Prostate gland (tissue), 2 donors: ENCODE measurements at places on chromosomes 16 and 17. TPM values are rescaled to one million over a fixed set of nuclear protein-coding genes. Genes with fewer than 3 reads are reported as not detected.

DNA sequence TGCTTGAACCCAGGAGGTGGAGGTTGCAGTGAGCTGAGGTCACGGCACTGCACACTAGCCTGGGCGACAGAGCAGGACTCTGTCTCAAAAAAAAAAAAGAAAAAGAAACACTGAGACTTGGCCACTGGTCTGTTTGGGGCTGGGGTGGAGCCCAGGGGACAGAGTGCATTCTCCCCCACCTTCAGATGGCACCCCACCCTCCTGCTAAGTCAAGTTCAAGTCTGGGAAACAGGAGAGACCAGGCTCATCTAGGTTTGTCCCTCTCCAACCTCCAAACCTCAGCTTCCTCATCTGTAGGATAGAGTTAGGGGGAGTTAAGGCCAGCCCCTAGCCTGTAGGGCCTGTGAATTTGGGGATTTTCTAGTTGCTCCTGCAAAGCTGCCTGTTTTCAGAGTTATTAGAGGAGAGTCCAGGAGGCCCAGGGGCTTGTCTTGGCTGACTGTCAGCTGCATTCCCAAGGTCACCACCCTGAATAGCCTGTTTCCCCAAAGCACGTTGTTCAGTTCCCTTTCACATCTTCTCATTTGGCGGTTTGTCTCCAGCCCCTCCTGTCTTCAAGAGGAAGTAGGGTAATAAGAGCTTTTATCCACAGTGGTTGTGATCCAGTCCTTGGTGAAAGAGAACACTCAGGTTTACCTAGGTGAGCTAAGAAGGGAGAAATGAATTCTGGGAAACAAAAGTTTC is 2.2 kb downstream of the MT3 start:
- no peak for DNase-seq

DNA sequence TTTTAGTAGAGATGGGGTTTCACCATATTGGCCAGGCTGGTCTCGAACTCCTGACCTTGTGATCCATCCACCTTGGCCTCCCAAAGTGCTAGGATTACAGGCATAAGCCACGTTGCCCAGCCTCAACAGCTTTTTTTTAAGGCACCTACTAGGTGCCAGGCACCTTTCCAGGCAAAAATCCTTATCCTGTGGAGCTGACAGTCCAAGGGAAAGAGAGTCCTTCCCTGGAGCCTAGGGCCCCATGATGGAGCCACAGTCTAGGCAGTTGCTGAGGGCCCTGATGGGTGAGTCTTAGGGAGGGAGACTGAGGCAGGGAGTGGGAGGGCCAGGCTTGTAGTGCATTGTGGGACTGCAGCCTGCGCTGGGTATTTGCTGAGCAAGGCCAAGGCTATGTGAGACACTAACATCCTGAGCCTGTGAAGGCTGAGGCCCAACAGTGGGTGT is 79.6 kb upstream of the TOB1 start:
- DNase-seq: no peak

- DNase-seq: no peak
Observed at GRCh38 chr16:20001856-20002707, 71.6 kb downstream of the GPR139 start.

DNA sequence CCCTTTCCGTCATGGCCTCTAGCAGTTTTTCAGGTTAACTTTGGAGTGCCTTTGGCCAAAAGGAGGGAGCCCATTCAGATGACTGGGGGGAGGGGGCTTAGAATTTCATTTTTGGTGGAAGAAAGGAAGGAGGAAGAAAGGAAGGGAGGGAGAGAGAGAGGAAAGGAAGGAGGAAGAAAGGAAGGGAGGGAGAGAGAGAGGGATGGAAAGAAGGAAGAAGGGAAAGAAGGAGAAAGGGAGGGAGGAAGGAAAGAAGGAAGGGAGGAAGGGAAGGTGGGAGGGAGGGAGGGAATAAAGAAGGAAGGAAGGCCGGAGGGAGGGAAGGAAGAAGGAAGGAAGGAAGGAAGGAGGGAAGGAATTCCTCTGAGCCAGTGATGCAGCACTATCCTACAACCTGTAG is 25.7 kb downstream of the MMP15 start:
- DNase-seq: no peak

DNA sequence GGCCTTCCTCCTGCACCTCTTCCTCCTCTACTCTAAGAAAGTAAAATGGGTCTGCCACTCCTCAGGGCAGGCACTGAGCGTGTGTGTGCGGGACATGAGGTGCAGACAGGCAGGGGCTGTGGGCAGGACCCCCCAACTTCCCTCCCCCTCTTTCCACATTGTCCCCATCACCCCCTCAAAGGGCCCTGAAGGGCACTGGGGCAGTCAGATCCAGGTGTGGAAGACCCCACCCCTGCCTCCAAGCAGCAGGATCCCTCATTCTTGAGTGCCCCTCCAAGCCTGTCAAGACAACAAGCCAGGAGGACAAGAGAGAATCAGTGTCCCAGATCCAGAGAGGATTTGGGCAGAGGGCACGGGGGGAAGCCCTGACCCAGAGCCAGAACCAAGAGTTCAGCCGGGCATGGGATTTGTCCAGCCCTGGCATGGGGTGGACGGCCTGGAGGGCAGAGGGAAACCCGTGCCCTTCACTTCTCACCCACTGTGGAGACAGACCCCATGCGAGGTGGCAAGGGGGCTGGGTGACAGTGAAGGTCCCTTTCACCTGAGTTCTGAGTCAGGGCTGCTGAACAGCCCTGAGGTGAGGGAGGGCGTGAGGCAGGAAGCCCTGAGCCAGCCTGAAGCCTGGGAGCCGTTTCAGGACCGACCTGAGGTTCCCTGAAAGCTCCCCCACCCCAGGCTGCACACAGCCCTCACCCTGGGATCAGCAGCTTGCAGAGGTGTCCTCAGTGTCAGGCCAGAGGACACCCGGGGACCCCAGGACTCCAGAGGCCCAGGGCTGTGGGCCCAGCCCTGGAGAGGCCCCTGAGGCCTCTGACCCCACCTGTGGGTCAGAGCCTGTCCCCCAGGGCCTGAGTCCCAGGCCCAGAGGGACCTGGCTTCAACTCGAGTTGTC is 45.8 kb downstream of the USP22 start:
- no peak for DNase-seq

GRCh38 chr16:85266857-85267256 is 154.6 kb upstream of the CIBAR2 start:
- no peak for DNase-seq

DNA sequence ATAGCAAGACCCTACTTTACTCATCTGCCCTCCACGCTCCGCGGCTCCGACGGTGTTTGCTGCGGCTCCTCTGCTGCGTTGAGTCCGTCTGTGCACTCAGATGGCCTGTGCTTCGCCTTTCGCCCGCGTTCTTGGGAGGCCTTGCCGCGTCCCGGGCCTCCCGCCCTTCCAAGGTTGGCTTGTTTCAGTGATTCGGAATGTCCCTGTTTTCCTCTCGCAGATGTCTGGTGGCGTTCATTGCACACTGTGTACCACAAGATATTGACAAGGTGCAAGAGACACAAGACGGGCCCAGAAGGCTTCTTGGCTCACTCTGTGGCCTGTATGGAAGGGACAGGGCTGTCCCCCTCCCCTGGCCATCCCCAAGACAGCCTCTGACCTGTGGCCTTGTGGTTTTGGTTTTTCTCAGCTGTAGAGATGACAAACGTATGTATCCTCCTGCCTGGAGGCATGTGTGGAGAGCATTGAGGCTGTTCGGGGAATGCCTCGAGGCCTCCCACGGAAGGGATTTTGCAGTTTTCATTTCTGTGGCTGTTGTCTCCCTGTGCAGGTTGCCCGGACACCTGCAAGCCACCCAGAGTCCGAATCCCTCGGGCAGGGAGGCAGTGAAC is 15.4 kb downstream of the MGRN1 start:
- no peak for DNase-seq

GRCh38 chr16:4583906-4584305 is 27.8 kb downstream of the C16orf96 start:
- DNase-seq: no peak

DNA sequence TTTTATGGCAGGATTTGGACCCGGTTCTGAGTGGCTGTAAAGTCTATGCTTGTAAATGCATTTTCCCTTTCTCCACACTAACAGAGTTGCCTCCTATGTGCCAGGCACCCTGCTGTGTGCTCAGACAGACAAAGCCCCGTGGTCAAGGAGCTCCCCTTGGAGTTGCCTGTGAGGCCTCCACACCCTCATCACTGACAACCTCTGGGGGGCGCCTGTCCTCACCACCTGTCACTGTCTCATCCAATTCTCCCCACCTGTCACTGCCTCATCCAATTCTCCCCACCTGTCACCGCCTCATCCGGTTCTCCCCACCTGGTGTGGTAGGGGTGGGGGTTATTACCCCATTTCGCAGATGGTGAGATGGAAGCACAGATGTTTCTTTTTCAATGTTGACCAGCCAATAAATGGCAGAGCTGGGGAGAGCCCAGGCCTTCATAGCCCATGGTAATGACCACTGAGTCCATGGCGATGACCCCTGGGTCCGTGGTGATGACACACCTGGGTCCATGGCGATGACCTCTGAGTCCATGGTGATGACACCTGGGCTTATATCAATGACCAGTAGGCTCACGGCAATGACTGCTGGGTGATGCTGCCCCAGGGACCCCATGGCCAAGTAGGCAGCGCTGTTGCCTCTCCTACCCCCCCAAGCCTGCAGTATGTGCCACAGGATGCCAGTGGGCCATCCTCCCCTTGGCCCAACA is 150.1 kb downstream of the IRF8 start:
- DNase-seq: no peak

DNA sequence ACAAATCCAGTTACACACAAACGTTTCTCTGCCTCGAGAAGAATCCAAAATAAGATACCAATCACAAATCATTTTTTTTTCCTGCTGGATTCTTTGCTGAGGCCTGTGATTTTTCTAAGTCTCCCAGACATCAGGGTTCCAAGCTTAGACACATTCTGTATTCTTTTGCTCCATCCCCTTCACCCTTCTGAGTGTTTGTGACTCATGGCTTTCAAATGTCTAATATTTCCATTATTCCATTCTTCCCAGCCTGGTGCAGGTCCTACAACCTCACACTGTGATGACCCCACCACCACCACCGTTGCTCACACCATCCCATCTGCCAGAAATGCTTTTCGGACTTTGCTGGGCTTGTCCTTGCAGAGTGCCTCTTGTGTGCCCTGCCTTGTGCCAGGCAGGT is 480.1 kb downstream of the SOX9 start:
- no peak for DNase-seq

DNA sequence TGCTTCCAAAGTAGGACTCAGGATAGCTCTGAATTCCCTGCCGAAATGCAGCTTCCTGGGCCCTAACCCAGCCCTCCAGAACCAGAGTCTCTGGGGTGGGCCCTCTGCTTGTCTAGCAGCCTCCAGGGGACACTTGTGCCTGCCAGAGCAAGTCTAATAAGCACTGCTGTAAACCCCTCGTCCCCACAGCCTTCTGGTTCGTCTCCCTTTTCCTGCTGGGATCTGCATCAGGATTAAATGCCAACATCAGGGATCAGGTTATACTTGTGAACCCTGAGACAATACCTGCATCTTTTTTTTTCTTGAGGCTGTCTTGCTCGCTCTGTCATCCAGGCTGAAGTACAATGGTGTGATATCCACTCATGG is 282.0 kb downstream of the SEC14L1 start:
- no peak for DNase-seq

GRCh38 chr17:45318561-45319230 is 1.9 kb upstream of the MAP3K14 start:
- DNase-seq: no peak

- DNase-seq: no peak
Observed at GRCh38 chr17:60579090-60579489, 20.9 kb upstream of the PPM1D start.

DNA sequence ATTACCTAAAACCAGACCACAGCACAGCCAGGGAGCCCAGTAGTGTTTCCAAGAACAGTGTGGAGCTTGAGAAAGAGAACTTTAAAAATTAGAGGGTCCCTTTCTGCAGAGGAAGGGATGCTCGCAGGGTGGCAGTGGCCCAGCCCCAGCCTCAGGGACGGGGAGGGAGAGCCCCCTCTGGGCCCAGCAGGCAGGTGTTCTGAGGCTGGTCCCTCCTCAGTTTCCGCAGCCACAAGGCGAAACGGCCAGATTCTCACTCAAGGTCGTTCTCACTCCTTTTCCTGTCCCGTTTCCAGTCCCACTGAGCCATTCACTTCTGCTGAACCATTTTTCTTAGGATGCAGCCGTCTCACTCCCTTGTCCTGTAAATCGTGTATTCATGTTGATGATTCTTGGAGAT is 20.0 kb downstream of the CIBAR2 start:
- no peak for DNase-seq

DNA sequence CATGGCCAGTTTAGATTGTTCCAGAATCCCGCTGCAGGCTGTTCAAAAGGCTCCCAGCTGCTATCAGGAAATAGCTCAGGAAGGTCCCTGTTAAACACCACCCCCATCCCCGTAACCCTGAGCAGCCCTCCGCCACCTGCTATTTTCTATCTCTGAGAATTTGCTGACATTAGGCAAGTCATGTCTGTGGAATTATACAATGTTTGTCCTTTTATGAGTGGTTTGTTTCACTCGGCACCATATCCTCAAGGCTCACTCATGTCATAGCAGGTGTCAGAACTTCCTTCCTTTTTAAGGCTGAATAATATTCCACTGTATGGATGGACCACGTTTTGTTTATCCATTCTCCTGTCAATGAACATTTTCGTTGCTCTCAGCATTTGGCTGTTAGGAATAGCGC is 164.3 kb upstream of the FOXF1 start:
- DNase-seq: no peak

DNA sequence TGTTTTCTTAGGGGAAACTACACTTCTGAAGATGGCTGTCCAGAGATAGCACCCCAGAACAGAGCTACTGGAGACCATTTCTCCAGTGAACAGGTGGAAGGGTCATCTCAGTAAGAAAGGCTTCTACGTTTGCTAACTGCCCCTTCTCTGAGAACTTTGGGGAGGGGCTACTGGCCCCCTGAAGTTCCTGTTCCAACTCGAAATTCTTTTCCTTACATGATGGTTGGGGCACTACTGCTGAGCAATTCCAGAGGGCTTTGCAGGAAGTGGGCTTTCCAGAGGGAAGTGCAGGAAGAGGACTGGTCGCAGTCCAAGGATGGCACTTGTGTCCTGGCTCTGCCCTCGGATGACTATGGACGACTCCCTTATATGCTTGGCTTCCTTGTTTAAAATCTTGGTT is 31.2 kb downstream of the TOM1L2 start:
- no peak for DNase-seq

GRCh38 chr17:74830861-74831260 is 28.8 kb downstream of the GRIN2C start:
- no peak for DNase-seq

- no peak for DNase-seq
Observed at GRCh38 chr16:1579214-1579613, 32.7 kb downstream of the IFT140 start.

DNA sequence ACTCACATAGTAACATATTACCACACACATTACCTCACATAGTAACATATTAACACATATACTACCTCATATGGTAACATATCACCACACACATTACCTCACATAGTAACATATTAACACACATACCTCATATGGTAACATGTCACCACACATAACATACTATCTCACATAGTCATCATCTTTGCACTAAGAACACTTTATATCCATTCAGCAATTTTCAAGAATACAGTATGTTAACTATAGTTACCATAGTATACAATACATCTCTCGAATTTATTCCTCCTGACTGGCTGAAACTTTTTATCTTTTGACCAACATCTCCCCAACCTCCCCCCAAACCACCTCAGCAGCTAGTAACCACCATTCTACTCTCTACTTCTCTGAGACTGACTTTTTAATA is 7.6 kb downstream of the NUDT7 start:
- no peak for DNase-seq

- no peak for DNase-seq
Observed at GRCh38 chr16:1749152-1750117, 21.9 kb downstream of the NME3 start.

The RAC3 gene
- 93.9 TPM for total RNA-seq

The SCNN1B gene
- 11.8 TPM for total RNA-seq

The TNP2 gene
- total RNA-seq: not detected

The PRAC1 gene
- total RNA-seq: 56.7 TPM

The TNFAIP1 gene
- total RNA-seq: 63.1 TPM

The TP53TG3 gene
- 4.7 TPM for total RNA-seq

The HOXB5 gene
- total RNA-seq: 1.1 TPM

The CES5A gene
- not detected for total RNA-seq

The ACE gene
- 54.6 TPM for total RNA-seq
